Fibroblast of skin of abdomen (primary cell): ENCODE measurements at places on chromosomes 4 and X.

DNA sequence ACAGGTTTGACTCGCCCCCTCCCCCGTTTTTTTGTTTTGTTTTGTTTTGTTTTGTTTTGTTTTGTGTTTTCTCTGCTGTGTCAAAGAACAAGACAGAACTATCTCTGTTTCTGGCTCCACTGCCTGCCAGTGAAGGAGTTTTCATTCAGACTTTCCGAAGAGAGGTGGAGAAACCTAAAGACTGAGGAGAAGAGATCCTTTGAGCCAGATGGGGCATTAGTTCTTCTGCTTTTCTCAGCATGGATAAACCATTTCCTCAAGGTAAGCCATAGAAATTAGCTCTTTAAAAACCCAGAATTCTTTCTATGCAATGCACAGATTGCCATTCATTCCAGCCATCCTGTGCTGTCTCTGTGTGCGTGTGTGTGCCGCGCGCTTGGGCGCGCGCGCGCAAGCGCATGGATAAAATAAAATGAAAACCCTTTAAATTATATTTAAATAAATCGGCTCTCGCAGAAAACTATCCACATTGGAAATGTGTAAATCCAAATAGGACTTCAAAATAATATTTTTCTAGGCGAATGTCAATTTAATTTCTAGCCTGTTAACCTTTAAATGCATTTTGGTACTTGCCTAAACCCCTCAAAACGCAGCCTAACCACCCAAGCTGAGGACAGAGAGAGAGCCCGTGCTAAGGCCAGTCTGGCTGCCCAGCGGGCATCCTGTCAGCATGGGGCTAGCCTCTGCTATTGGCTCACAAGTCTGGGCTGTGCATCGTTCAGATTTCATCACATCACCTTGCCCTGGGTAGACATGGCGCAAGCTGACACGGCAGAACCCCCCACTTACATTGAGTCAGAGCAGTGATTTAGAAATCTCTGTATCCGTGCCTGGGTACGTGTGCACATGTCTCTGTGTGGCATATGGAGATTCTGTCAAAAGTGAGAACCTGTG, 113.0 kb upstream of the VAMP7 start:
- DNase-seq = peak; percentile 43

DNA sequence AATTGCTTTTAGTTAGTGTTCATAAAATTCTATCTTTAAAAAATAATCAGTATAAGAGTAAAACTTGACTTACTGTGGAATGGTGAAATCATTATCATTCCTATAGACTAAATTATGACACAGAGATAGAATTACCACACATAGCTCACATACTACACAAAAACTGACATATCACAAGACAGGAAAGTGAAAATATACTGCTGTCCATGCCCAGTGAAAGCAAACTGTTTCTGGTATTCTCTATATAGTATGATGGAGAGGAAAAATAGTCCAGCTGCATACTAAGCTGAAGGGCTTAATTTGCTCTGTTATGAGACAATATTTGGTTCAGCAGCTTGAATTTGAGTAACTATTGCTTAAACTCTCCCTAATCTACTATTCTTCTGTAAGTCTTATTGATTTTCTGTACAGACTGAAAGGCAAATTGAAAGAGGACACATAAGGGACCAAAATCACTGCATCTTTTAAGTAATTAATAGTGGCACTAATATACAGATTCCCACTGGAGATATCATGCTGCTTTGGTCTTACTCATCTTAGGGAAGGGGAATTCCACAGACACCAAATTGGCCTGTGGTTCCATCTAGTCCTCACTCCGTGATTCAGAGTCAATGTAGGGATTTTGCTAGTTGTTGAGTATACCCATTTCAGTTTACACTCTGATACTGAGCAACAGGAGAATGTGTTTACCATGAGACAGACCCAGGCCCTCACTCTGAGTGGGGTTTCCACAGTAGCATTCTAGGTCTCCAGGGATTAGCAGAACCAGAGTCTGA, 47.4 kb upstream of the AGA start:
- peak; percentile 58 for DNase-seq

- DNase-seq = no peak
Observed at GRCh38 chr4:90572996-90573395, 445.8 kb downstream of the CCSER1 start.

DNA sequence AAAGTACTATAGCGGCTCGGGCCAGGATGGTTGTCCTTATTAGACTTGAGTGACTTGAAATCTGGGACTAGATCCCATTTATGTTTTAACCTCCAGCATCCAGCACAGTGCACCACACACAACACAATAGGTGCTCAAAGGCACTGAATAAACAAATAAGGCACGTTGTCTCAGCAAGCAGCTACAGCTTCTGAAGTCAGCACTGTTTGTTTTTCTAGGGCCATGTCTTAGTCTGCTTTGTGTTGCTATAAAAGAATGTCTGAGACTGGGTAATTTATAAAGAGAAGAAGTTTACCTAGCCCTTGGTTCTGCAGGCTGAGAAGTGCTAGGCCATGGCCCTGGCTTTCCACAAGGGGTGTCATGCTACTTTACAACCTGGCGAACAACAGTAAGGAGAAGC, 102.1 kb upstream of the LNX1 start:
- DNase-seq = no peak

GRCh38 chrX:8341814-8342590, 122.6 kb upstream of the VCX3B start:
- no peak for DNase-seq

- DNase-seq = no peak
Observed at GRCh38 chr4:128709268-128709667, 100.2 kb upstream of the JADE1 start.

DNA sequence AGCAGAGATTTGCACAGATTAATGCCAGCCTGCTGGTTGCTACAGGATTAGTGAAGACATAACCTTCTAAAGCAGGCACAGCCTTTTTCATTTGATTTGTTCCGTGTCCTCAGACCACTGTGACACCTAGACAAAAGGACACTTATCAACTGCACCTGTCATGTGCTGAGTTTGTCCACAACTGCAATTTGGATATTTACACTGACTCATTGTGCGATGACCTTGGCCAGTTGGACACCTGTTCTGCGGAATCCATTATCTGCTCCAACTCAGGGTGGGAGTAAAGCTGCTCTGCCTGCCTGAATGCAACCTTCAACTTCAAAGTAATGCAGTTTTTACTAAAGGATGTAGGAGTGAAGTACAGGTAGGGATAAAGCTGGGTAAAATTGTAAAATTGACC, 4.1 kb upstream of the NR0B1 start:
- no peak for DNase-seq

DNA sequence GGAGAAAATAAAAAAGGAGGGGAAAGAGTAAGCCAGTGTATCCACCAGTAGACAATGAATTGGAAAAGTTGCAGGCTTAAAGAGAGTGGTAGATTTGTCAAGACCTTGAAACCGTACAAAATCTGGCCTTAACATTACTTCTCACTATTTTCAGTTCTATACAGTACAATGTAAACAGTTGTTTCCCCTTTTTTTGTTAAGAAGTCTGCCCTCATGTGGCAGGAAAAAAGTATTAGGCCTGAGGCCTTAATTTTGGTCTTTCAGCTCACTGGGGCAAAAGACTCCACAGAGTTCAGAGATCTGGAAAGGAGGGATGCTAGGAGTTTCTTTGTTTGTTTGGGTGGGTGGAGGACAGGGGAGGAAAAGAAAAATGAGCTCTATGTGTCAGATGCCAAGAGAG, 92.8 kb upstream of the CCDC160 start:
- no peak for DNase-seq

- DNase-seq = no peak
Observed at GRCh38 chrX:16585486-16586376, 64.2 kb upstream of the S100G start.

- no peak for DNase-seq
Observed at GRCh38 chr4:60116592-60116991, 1083.5 kb upstream of the ADGRL3 start.

DNA sequence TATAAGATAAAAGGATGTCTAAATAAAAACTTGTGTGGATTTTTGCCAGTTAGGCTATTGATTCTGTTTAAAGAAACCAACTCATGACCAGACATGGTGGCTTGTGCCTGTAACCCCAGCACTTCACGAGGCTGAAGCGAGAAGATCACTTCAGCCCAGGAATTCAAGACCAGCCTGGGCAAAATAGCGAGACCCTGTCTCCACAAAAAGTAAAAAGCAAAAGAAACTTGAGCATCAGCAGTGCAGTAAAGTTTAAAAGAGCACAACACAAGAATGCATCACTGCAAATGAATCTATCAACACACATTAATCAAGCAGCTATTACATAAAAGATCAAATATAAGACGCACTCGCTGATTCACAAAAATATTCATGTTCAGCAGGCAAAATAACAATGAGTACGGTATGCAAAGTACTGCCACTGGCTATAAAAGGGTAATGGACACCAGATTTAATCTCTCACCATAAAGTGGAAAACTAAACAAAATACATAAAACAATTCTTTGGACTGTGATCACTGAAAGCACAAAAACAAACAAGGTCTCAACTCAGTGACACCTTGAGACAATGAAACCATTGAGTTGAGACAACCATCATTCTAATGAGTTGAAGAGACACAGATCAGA, 41.3 kb downstream of the LRBA start:
- no peak for DNase-seq

DNA sequence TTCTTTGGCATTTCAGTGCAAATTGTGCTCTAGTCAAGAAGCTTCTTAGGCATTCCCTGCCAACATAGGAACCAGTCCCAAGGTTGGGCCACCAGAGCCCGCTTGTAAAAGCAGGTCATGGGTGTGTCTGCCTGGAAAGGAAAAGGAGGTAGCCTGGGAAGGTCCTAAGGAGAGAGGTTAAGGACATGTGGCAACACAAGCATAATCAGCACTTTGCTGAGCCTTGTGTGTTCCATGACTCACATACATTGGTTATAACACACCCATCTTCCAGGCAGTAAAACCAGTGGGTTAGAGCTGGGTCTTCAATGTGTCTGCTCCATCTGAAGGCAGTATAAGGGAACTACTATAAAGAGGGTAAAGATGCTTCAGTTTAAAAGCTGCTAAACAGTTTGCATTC, 165.0 kb downstream of the FHIP1A start:
- DNase-seq = no peak

DNA sequence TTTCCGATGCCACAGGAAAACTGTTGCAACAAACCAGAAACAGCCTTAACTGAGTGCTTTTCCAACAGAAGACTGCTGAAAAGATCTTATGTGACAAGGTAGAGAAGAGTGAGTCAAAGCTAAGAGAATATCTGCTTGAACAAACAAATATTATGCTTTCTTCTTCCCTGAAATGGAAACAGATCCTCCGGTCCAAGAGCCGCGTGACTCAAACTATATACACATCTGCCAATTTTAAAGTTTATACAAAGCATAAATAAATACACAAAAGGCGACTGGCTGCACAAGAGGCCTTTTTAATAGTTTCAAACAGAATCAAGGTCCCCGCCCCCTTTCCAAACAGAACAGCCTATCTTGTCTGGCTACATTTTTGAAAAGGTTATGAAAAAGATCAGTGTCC, 329.7 kb upstream of the F9 start:
- no peak for DNase-seq

DNA sequence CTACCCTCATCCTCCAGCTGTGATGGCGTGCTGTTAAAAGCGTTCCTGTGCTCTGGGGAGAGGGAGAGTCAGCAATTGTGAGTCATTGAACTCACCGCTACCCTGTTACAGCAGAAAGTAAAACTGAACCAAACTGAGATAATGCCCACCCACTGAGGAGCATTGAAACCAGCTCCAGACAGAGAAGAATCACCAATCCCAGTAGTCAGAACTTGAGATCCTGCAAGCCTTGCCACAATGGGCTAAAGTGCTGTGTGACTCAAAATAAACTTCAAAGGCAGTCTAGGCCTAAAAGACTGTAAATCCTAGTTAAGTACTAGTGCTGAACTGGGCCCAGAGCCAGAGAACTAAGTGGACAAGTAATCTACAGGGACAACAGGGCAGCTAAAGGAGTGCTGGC, 1394.2 kb upstream of the DIAPH2 start:
- no peak for DNase-seq

DNA sequence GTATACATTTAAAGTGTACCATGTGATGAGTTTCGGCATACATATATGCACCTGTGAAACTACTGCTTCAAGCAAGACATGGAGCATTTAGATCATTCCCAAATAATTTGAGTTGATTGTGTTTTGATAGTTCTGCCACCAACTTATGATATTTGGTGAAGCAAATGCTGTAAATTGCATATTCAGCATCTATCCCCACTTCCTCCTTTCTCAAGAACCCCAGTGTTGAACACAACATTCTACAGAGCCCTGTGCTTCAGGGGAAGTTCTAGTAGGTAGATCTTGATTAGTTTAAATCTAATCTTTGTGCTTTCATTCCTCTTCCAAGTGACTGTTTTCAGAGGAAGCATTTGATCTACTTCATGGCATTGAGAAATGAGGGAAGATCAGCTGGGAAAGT, 5.4 kb upstream of the SHROOM3 start:
- DNase-seq = no peak

DNA sequence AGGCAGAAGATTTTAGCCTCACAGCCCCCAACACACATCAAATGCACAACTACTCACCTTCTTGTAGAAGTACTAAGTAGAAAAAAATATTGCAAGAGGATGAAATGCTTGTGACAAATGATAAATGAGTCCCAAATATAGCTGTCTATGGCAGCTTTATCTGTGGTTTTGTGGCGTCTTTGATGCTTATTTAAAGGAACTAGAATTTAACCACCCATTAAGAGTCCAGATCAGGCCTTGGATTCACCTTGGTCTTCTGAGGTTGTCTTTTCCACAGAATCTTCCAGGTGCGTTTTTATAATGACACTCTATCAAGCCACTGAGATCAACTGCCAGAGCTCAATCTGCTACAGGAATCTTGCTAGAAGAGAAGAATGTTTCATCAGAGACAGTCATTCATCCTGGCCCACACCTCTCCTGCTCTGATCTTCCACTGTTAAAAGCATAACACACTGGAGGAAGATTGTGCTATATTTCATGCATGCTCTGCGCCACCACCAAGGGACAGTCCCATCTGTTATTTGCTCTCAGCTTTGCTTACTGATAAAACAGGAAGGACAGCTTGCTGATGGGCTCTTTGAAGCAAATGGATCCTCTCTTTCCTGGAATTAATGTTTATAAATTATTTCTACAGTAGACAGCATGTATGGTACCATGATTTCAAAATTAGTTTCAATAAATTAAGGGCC, 144.1 kb downstream of the SLC7A11 start:
- no peak for DNase-seq

GRCh38 chr4:76895619-76896018, 2.3 kb downstream of the SOWAHB start:
- DNase-seq = no peak

DNA sequence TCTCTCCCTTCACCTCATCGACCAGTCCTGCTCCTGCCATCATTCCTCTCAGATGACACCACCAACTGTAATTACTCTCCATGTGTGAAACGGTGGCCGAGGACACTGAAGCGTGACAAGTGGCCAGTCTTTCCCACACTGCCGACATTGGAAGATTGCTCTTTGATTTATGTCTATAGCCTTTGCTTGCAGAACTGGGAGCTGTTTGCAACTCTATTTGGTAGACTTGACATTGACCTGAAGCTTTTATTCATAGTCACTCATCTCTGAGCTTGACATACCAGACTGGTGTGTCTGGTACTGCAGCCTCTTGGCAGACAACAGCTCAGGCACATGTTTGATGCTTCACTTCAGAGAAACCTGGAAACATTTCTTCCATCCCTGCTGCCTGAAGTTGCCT, 121.8 kb upstream of the GALNT7 start:
- peak; percentile 35 for DNase-seq

- DNase-seq = peak; percentile 45
Observed at GRCh38 chr4:174119051-174119450, 164.4 kb downstream of the FBXO8 start.

GRCh38 chr4:68209003-68209402, 36.5 kb downstream of the TMPRSS11B start:
- no peak for DNase-seq

- DNase-seq = peak; percentile 82
Observed at GRCh38 chr4:185222598-185222997, 13.2 kb downstream of the SNX25 start.

- peak; percentile 2 for DNase-seq
Observed at GRCh38 chr4:81704461-81704860, 232.8 kb upstream of the RASGEF1B start.
